CD4-positive, alpha-beta T cell treated with Interleukin-15 for 4 hours (primary cell): ENCODE measurements at places on chromosomes 13 and 19.

- DNase-seq, result no peak
Measured at GRCh38 chr13:110945928-110946570, 31.2 kb upstream of the ANKRD10 start.

GRCh38 chr13:93951108-93951507 lies 528.4 kb downstream of the DCT start:
- DNase-seq, result no peak

DNA sequence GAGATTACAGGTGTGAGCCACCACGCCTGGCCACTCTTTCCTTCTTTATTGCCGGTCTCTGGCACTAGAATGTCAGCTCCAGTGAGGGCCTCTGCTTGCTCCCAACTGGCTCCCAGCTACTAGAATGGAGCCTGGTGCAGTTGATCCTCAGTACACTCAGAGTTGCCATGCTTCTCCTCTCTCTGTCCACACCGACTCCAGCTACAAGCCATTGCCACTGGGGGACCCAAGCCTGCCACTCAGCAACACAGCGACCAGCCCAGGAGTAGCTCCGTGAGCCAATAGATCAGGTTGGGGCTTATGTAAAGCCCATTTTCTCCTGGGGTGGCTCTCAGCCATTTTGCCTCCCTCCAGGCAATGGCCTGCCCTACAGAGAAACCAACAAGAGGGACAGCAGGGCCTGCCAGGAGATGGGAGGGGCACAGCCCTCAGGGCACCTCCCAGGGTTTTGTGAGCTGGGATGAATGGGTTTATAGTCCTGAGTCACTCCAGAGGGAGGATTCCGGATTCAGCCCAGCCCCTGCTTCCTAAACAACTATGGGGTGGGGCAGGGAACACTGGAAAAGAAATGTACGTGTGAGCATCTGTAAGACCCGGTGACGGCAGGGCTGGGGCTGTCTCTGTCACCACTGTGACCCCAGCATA lies 36.5 kb downstream of the OPA3 start:
- no peak for DNase-seq

DNA sequence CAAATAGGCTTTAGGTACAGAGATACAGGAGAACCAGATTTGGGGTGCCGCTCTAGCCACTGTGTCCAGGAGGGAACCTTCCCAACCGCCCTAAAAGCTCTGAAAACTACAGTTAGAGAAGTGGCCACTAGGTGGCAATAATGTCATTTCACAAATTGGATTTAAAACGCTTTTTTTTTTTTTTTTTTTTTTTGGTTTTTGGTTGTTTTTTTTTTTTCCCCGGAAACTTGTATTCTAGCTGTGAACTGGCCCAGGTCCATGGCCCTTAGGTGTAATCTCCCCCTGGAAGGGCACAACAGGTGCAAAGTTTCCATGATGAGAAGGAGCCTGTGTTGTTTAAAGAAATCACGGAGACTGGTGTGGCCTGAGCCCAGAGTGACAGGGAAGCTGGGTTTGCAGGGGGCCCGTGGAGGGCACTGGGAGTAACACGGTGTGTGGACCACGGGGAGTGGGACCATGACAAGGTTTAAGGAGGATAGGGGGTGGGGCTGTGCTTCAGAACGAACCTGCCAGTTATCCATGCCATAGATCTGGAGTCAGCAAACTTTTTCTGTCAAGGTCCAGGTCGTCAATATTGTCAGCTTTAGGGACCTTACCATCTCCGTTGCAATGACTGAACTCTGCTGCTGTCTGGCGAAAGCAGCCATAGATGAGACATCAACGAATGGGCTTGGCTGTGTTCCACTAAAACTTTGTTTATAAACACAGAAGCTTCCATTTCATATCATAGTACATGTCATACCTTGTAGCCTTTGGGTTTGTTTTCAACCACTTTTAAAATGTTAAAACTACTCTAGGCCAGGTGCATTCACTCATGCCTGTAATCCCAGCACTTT lies 10.1 kb downstream of the OR1I1 start:
- peak; percentile 74 for DNase-seq

DNA sequence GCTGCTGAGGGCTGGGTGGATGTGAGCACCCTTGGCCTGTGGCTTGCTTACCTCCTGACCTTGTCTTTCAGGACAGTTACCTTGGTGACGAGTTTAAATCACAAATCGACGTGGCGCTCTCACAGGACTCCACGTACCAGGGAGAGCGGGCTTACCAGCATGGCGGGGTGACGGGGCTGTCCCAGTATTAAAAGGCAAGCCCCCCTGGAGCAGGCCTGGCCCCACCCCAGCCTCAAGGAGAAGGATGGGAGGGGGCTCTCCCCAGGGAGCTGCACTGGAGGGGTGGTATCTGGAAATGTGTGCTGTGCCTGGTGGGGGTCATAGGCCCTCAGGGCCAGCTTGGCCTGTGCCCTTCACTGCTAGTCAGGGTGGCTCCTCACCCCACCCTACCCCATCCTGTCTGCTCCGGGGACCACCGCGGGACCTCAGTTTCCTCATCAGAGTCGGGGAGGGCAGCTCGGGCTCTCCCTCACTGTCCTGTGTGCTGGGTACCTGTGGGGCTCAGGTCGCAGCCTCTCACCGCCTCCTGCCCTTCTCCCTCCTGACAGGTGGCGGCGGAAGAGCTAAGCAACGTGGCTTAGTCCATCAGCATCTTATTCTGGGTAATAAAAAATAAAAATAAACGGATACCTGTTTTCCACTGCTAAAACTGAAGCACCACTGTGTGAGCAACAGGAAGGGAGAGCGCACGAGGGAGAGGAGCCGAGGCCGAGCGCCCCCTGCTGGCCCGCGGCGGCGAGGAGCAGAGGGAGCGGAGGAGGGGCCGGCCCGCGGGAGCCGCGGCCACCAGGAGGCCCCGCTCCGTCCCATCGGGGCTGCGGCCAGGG lies 29.8 kb downstream of the CERS1 start:
- peak; percentile 49 for DNase-seq

- DNase-seq, result no peak
Measured at GRCh38 chr19:31450696-31451095, 101.5 kb upstream of the TSHZ3 start.

DNA sequence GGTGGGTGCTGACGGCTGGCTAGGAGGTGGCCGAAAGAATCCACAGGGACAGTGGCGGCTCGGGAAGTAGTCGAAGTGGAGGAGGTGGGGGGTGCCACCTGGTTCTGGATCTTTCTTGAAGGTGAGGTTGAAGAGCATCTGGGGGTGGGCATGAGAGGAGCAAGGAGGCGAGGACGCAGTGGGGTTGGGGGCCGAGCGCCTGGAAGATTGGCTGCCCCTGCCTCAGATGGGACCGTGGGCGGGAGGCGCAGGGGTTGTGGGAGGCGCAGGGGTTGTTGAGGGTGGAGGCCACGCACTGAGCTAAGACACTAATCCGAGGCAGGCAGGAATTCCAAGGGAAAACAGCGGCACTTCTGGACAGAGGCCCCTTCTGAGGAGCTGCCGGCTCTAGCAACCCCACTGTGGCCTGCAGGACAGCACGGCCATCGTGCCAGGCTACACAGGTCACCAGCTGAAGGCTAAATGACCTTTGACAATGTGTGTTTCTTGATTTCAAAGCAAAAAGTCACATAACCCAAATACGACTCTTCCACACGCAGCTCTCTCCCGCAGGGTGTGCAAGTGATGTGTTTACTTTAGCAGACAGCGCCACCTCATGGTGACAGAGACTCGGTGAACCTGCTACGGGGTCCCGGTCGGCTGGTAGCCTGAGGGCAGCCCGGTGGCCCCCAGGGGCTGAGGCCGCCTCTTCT lies 44.1 kb upstream of the RANBP3 start:
- DNase-seq, result peak; percentile 69

DNA sequence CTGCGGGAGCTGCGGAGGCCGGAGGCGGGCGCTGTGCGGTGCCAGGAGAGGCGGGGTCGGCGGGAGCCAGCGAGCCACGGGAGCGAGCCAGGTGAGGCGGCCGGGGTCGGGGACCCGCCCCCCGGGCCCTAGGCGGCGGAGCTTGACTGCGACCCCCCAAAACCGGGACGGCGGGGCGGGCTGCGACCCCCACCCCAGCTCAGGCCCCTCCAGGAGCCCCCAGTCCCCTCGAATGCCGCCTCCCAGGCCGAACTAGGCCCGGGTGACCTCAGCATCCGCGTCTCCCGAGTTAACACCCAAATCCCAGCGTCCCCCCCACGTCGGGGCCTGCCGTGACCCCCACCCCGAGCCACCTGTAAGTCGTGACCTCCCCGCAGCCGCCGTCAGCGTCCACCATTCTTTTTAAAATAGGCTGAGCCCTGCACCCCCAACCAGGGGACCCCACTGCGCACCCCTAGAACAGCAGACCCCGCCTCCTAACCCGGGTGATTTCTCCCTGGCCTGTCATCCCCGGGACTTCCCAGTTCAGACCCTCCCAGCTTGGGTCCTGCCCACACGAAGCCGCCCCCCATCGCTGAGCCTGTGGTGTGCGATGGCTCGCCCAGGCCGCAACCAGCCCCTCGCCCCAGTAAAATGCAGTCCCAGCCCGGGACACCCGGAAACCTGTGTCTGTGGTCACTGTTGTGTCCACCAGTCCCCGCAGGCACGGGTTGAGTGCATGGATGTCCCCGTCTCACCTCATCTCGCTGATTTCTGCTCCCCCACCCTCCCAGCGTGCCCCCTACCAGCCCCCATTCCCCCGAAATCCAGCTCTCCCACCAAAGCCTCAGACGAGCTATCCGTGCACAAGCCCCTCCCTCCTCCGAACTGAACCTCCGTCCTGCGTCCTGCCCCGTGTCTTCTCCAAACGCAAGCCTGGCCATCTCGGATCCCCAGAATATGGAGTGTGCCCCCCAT lies 551 bp downstream of the FZR1 start:
- DNase-seq, result peak; percentile 26

GRCh38 chr19:27925202-27925601 lies 1287.7 kb downstream of the UQCRFS1 start:
- DNase-seq, result no peak

DNA sequence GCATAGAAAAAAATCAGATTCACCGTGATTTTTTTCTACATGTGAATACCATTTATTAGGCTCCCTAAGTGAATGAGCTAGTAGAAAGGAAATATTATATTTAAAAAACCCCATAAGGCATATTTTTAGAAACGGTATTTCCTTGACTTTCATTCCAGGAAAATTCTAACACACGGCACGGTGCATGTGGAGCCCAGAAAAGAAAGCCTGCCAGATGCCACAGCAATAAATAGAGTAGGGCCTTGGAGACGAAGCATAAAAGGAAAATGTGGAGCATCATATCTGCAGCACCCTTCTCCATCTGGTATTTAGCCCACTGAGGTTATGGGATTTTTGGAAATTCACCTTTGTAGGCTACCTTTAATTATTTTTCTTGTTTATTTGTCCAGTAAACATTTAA lies 314.4 kb downstream of the ENOX1 start:
- DNase-seq, result no peak

DNA sequence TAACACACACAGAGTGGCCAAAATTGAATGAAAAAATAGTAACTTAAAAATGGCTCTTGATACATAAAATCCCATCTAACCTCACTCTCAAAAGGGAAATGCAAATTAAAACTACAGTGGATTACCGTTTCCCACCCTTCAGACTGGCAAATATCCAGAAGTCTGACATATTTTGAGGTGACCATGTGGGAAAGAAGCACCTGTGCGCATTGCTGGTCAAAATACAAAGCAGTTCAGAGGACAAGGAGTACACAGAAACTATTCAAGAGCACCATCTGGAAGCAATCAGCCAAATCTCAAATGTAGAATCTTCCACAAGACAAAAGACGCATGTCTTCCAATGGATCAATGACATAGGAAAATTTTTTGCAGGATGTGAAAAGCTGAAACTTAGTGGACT lies 23.2 kb downstream of the NALCN start:
- no peak for DNase-seq

- DNase-seq, result no peak
Measured at GRCh38 chr19:48814895-48815294, 4.1 kb upstream of the BCAT2 start.

- DNase-seq, result no peak
Measured at GRCh38 chr13:42393573-42394360, 121.8 kb downstream of the AKAP11 start.

DNA sequence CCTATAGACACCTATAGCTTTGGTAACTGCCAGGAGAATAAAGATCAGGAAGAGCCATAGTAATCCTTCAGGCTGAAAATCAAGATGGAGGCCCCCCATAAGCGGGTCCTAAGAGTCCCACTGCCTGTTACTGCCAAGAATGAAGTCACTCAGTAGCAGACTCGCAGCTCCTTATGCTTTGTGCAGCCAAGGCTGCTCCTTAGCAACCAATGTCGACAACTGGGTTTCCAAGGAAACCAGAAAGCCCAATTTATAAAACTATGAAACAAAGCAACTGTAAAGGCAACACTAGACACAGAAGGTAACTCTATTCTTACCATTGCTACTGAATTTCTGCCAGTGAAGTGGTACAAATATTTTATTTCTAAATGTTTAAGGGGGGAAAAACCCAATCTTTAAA lies 56.5 kb downstream of the DCLK1 start:
- DNase-seq, result no peak
